ENCODE measurements at places on chromosomes 6 and 20.

GRCh38 chr20:54189630-54190029 is 15.8 kb upstream of the CYP24A1 start:
- no peak for DNase-seq

- DNase-seq, result no peak
Measured at GRCh38 chr6:18168264-18168663, 13.0 kb downstream of the KDM1B start.

- no peak for DNase-seq
Measured at GRCh38 chr6:168782187-168782751, 341.3 kb downstream of the SMOC2 start.

DNA sequence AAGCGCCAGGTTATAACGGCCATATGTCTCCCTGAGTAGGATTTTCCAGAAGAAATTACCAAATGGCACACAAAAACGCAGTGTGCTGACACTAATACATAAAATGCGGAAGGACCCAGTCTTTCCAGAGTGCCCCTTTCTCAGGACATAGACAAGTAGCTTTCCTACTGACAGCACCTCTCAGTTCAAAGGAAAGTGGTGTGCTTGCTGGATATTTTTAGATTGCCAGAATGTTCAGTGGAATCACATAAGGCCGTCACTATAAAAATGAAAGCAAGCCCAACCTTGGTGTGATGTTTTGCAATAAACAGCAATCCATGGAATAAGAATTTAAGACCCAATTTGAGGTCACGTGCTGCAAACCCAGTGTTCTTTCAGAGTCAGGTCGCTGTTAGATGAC is 135.5 kb upstream of the AGPAT4 start:
- no peak for DNase-seq

DNA sequence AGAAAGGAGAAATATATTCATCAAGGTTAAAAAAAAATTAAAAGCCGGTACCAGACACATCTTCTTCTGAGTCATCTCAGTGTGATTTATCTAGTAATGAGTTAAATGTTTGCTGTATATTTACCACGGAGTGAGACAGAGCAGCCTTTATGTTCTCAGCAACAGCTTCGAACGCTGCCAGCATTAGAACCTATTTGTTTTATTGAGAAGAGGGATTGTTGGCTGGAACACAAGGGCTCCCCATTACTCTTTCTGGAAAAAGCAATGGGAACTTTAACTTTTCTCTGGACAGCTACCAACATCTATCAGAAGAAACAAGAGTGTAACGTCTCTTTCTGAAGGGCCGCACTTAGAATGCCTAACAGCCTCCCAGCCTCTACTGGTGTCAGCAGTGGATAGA is 105.3 kb upstream of the TAB2 start:
- DNase-seq, result no peak

- no peak for DNase-seq
Measured at GRCh38 chr20:17985388-17986018, 16.7 kb downstream of the MGME1 start.

GRCh38 chr6:113824411-113824810 is 32.7 kb upstream of the MARCKS start:
- DNase-seq, result no peak

DNA sequence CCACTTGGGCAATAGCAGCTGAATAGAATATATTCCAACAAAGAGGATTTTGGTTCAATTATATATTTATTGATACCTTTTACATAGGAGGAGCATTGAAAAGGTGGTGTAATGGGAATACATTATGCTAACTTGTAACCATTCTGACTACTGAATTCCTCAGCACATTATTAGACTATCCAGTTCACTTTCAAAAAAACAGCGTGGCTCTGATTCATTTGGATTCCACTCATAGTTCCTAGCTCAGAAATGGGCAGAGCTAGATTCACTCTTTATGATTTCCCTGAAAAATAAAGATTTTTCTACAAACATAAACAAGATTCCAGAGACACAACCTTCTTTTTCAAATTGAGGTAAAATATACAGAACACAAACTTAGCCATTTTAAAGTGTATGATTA is 9.2 kb upstream of the TRERF1 start:
- DNase-seq, result no peak

DNA sequence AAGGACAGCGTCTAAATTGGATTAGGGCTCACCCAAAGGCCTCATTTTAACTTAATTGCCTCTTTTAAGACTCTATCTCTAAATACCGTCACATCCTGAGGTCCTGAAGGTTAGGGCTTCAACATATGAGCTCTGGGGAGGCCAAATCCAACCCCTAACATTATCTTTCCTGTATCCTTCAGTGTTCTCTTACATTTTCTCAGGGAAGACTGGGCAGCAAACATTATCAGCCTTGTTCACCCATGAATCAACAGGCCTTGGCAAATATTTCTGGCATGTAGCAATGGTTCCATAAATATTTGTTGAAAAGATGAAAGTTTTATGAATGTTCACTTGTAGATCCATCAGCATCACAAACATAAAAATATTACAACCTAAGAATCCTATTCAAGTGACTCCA is 24.6 kb upstream of the FOXF2 start:
- no peak for DNase-seq

DNA sequence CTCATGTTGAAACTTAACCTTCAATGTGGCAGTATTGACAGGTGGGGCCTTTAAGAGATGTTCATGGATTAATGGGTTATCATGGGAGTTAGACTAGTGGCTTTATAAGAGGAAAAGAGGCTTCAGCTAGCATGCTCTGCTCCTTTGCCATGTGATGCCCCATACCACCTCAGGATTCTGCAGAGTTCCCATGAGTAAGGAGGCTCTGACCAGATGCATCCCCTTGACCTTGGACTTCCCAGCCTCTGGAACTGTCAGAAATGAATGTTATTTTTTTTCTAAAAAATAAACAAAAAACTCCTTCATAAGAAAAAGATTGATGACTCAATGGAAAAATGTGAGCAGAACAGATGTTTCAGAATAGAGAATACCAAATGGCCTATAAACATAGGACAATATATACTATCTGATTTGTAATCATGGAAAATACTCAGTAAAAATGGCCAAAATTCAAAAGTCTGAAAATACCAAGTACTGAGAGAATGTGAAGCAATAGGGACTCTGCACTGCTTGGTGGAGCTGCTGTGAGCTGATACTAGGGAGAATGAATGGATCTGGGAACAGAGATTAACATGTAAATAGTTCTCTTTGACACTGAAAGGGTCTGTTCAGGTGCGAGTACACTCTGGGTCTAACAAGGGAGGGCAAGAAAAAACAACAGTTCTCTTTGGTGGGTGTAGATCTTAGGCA is 7.4 kb upstream of the TRIM39 start:
- no peak for DNase-seq

GRCh38 chr20:16662467-16662866 is 67.4 kb upstream of the SNRPB2 start:
- DNase-seq, result no peak

- DNase-seq, result no peak
Measured at GRCh38 chr20:23254505-23254904, 96.1 kb upstream of the NXT1 start.

- DNase-seq, result no peak
Measured at GRCh38 chr6:130587778-130588520, 222.1 kb downstream of the TMEM200A start.

DNA sequence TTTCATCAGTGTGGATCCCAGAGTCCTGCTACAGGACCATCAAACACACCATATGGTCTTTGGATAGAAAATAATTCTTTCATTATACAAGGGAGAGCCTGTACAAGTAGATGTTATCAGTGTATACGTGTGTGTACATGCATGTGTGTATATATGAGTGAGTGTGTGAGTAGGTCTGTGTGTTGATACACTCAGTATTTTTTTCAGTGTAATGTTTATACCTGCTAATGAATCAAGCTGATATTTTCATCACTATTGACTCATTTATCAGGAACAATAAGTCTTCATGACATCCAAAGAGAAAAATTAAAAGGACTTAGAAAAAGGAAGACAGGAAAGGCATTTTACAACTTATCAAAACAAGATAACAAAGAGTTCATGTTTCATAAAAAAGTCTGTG is 66.5 kb downstream of the EPM2A start:
- no peak for DNase-seq

GRCh38 chr6:31401403-31401802 is 2.0 kb upstream of the MICA start:
- no peak for DNase-seq

DNA sequence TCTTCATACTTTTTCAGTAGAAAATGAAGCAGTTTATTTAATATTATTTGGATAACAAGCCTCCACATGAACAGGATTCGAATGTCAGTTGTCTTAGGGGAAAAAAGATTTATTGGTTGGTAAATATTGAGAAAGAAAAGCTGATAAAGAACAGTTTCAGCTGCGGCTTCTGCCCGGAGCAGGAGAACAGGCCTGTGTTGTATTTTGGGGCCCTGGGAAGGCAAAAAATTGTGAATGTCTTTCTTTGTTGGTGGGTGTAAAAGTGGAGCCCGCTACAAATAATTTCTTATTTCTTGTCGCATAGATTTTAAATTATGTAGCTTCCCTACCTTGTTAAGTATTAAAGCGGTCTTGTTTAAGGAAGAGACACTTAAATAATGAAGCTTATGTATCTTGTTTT is 90.5 kb upstream of the PAX1 start:
- no peak for DNase-seq

Measured in amygdala (tissue), 56 donors.